ENCODE measurements at places on chromosomes 7 and 10. TPM values are rescaled to one million over a fixed set of nuclear protein-coding genes. Genes with fewer than 3 reads are reported as not detected.

The DOCK4 gene
- 0.32 TPM for total RNA-seq

The TBXAS1 gene
- 2.1 TPM for total RNA-seq

The EN2 gene
- not detected for total RNA-seq

The FAM25G gene
- not detected for total RNA-seq

The RARRES2 gene
- total RNA-seq = not detected
